ENCODE measurements at places on chromosomes 11 and 22.

GRCh38 chr11:111336062-111336461 is 37.7 kb downstream of the POU2AF3 start:
- DNase-seq, result no peak

GRCh38 chr11:68127714-68128681 is 6.8 kb upstream of the CHKA start:
- DNase-seq, result peak; percentile 87

DNA sequence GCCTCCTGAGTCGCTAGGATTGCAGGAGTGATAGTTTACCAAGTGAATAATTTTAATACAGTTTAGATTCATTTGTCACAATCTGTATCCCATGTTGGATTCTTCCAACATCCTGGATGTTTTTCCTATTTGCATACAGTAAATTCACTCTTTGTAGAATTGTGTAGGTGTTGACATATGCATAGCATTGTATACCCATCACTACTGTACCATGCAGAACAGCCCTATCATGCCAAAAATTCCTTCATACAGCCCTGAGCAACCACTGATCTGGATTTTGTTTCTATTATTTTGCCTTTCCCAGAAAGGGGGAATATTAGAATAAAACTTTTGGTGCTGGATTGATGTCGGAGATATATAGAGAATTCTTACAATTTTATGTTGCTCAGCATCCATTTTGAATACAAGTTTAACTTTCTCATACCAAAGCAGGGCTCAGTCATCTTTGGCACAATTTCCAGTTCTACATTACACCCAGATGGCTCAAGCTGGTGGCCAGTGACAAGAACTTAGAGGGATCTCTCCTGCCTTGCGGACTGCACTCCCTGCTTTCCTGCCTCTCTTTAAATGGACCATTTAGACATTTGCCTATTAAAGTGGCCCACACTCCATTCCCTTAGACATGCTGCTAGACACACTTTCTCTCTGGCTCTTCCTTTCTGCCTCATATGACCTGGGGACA is 45.4 kb upstream of the CFAP300 start:
- DNase-seq, result no peak

GRCh38 chr11:115911613-115912346 is 407.6 kb upstream of the CADM1 start:
- no peak for DNase-seq

Measured in renal pelvis (tissue), 12 donors.